Foreskin keratinocyte (primary cell): ENCODE measurements at places on chromosomes 4 and X. TPM values are rescaled to one million over a fixed set of nuclear protein-coding genes. Genes with fewer than 3 reads are reported as not detected.

The UGT2B10 gene
- not detected in 2 replicates for total RNA-seq

The ZCCHC12 gene
- total RNA-seq: not detected in 2 replicates

The SPACA5 gene
- not detected in 2 replicates for total RNA-seq

The SSX2B gene
- total RNA-seq: not detected in 2 replicates

The AKAP14 gene
- not detected in 2 replicates for total RNA-seq

The HSFX1 gene
- total RNA-seq: 0.25 and 0.88 TPM in 2 replicates

The DKK2 gene
- 0.32 and 0.54 TPM in 2 replicates for total RNA-seq

The ANXA10 gene
- not detected in 2 replicates for total RNA-seq

The PCDH7 gene
- 34.5 and 43.2 TPM in 2 replicates for total RNA-seq

The ADGRG4 gene
- not detected in 2 replicates for total RNA-seq

The GBA3 gene
- 0.07 and 0.14 TPM in 2 replicates for total RNA-seq

The PNMA6F gene
- not detected in 2 replicates for total RNA-seq

The SSX2 gene
- not detected in 2 replicates for total RNA-seq

The EFHC2 gene
- total RNA-seq: 0.25 and 0.34 TPM in 2 replicates

The CT45A3 gene
- not detected in 2 replicates for total RNA-seq

The ARMCX6 gene
- total RNA-seq: 23.5 and 28.7 TPM in 2 replicates

The MID1 gene
- 12.6 and 17.6 TPM in 2 replicates for total RNA-seq

The MAGEB17 gene
- not detected in 2 replicates for total RNA-seq

The CXCL6 gene
- 0.82 and 0.85 TPM in 2 replicates for total RNA-seq

The TMEM150C gene
- total RNA-seq: 0.14 TPM in 2 replicates

The ZNF182 gene
- 3.4 and 3.7 TPM in 2 replicates for total RNA-seq

The GC gene
- not detected in 2 replicates for total RNA-seq

The RAB9B gene
- 0.11 and 0.17 TPM in 2 replicates for total RNA-seq

The ENPEP gene
- total RNA-seq: under 0.01 TPM in 1 of 2 replicates, not detected in the other

The USP26 gene
- total RNA-seq: not detected in 2 replicates

The FREM3 gene
- not detected in 2 replicates for total RNA-seq

The DCLK2 gene
- 0.07 and 0.10 TPM in 2 replicates for total RNA-seq

The MSX1 gene
- total RNA-seq: 0.10 and 0.32 TPM in 2 replicates

The PABPC1L2B gene
- total RNA-seq: not detected in 2 replicates

The TCEAL7 gene
- total RNA-seq: 6.5 and 7.8 TPM in 2 replicates

The OPN1MW2 gene
- total RNA-seq: not detected in 2 replicates

The GYPE gene
- total RNA-seq: not detected in 2 replicates

The UGT2B7 gene
- 0.07 TPM in 1 of 2 replicates, not detected in the other for total RNA-seq

The MOSPD2 gene
- total RNA-seq: 9.1 and 12.4 TPM in 2 replicates

The PLAC8 gene
- total RNA-seq: 1.6 and 1.8 TPM in 2 replicates

The NR0B1 gene
- not detected in 2 replicates for total RNA-seq

The KDR gene
- total RNA-seq: not detected in 2 replicates

The PLS3 gene
- 292 and 305 TPM in 2 replicates for total RNA-seq

The CEP44 gene
- 12.1 and 12.6 TPM in 2 replicates for total RNA-seq

The CCDC110 gene
- 0.04 and 0.10 TPM in 2 replicates for total RNA-seq

The MTMR8 gene
- total RNA-seq: 1.2 and 1.4 TPM in 2 replicates

The ZNF674 gene
- 3.1 and 3.4 TPM in 2 replicates for total RNA-seq

The BBS12 gene
- 3.0 and 3.4 TPM in 2 replicates for total RNA-seq

The LGI2 gene
- total RNA-seq: not detected in 2 replicates

The CDKL5 gene
- total RNA-seq: 2.7 and 3.2 TPM in 2 replicates

The INTU gene
- 3.1 and 3.8 TPM in 2 replicates for total RNA-seq

The RAI2 gene
- not detected in 2 replicates for total RNA-seq

The MAGEA4 gene
- not detected in 2 replicates for total RNA-seq

The SLC34A2 gene
- total RNA-seq: not detected in 2 replicates

The BBS7 gene
- 28.1 and 29.2 TPM in 2 replicates for total RNA-seq

The IL13RA2 gene
- total RNA-seq: 0.32 and 0.85 TPM in 2 replicates

The TRAPPC2 gene
- total RNA-seq: 8.5 and 9.3 TPM in 2 replicates

The MSANTD1 gene
- 0.07 TPM in 2 replicates for total RNA-seq

The GRIA3 gene
- not detected in 2 replicates for total RNA-seq
